HT1080 (cell line): ENCODE measurements at places on chromosomes 12 and 14. TPM values are rescaled to one million over a fixed set of nuclear protein-coding genes. Genes with fewer than 3 reads are reported as not detected.

GRCh38 chr12:94145191-94145983 lies 3.0 kb upstream of the PLXNC1 start:
- peak; percentile 43 for DNase-seq

GRCh38 chr14:24329073-24329663 lies 5.7 kb downstream of the ADCY4 start:
- no peak for DNase-seq

DNA sequence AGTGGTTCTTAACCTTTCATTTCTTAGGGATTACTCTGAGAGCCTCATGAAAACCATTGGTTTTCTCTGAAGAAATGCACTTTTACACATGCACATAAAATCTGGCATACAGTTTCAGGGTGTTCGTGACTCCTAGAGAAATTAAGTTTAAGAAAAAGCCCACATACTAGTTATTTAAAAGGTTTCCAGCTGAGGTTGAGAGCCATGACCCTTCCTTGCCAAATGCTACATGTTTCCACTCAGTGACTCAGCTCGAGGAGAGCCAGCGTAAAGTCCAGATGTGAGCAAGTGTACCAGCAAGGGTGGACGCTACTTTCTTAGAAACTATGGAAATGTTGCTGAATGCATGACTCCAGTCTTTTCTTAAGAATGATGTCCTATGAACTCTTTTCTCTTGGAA lies 42.7 kb upstream of the FLRT2 start:
- DNase-seq, result no peak

DNA sequence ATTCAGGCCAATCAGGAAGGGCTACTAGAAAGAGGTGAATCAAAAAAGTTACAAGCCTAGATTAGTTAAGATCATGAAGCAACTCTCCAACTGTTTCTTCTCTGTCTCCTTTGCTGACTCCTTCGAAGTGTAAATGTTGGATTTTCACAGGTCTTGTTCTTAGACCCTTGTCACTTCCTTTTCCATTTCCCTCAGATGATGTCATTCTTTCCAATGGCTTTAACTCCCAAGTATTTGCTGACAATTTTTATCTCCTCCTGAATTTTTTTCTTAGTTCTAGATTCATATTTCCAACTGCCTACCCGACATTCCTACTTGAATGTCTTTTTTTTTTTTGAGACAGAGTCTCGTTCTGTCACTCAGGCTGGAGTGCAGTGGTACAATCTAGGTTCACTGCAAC lies 10.8 kb downstream of the GAS2L3 start:
- DNase-seq, result no peak

- no peak for DNase-seq
These were observed 17.4 kb downstream of the P2RX4 start for GRCh38 chr12:121227294-121227693.

Gene POTEG
- 2.0 and 2.2 TPM in 2 replicates for total RNA-seq

Gene PLEKHG7
- not detected in 2 replicates for total RNA-seq

GRCh38 chr14:38108681-38109080 lies 99.0 kb upstream of the SSTR1 start:
- no peak for DNase-seq

DNA sequence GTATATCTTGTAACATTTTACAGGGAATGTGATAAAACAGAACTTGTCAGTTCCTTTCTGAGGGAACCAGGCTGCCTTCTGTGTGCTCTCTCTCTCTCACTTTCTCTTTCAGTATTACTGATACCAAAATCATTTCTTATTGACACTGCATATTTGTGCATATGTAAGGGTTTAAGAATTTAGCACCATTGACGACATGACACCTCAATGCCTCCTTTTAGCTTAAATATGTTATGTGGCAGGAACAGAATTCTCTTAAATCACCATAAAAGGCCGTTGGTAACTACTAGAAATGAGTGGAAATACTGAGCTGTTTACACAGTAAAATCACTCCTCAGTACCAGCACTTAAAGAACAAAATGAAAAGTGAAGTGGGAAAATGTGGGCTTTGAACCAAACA lies 457.7 kb upstream of the SYT1 start:
- no peak for DNase-seq

Gene PFKM
- total RNA-seq, result 60.4 and 60.9 TPM in 2 replicates

- no peak for DNase-seq
These were observed 7.6 kb downstream of the TMED8 start for GRCh38 chr14:77369285-77369684.

Gene ORAI1
- total RNA-seq, result 18.1 and 31.8 TPM in 2 replicates

Gene IL23A
- 0.43 TPM in 1 of 2 replicates, not detected in the other for total RNA-seq

Gene PALS1
- 24.4 and 26.2 TPM in 2 replicates for total RNA-seq

DNA sequence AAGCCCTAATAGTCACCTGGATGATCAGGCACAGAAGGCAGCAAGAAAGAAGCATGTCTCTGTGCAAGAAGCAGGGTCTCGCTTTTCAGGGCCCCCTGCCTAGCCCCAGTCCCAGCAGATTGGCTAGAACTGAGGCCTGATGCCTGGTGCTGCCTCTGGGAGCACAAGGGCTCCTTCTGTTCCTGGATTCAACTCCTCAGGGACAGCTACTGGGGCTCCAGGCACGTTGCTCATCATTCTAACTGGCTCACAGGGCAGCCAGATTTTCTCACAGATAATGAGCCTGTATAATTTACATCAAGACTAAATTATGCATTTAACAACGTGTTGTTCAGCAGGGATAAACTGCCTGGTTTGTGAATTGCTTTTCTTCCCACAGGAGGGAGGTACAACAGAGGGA lies 106.5 kb upstream of the PLXNC1 start:
- DNase-seq, result no peak

DNA sequence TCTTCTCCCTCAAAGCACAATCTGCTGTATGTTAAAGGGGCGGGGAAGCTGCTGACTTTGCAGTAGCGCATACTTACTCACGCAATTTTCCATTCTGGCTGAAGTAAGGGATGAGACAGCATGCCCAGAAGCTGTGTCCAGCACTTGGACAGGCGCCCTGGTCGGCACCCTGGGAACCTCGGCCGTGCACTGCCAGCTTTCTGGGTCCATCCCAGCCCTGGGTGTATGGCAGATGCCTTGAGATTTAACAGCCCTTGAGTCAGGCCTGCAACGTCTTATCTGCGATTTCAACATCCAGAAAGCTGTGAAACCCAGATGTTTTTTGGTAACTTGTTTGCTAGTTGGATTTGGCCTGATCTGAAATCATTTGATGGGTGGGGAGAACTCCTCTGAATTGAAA lies 16.1 kb downstream of the EML1 start:
- no peak for DNase-seq

- DNase-seq, result no peak
These were observed 226.1 kb downstream of the CHST11 start for GRCh38 chr12:104682790-104683279.

Gene ADAM21
- 0.87 and 1.3 TPM in 2 replicates for total RNA-seq

DNA sequence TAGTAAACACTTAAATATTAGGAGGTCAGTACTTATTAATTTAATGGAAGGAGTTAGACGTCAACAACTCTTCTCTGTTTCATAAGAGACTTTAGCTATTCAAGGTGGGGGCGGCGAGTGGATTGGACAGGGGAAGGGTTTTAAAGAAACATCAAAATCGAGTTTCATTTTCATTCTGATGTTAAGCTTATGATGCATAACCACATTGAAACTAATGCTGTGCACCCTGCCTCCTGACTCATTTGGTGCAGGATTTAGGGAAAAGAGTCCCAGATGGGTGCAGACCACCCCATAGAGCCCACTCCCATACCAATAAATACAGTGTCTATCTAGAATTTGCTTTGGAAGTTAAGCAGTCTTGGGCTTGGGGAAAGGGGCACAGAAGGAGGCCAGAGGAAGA lies 7.4 kb downstream of the ZBTB39 start:
- no peak for DNase-seq

- DNase-seq, result no peak
These were observed 751.8 kb downstream of the GALC start for GRCh38 chr14:87241018-87241768.

DNA sequence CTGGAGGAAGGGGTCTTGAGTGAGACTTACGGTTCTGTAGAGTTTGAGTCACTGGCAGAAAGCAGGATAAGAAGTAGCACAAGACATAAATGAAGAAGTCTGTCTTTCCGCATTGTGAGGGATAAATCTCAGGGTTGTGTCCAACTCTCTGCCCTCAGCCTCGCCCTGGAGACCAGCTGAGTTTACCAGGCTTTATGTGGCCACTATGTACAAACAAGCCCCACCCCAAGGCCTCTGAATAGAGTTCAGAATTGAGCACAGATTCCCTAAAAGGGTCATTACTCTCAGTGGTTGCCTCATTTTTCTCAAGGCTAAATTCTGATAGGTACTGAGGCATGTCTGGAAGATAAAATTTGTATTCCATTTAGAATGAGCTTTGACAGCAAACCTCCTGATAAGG lies at the start of gene PZP:
TSS of gene PZP (minus strand) at position 167 of the 400 bp plus-strand sequence. CDS start at position 113, 54 bp downstream.
- DNase-seq, result no peak

Gene BEGAIN
- total RNA-seq, result 0.33 and 0.35 TPM in 2 replicates

- no peak for DNase-seq
These were observed 17.1 kb upstream of the DLK1 start for GRCh38 chr14:100709289-100710284.

GRCh38 chr14:54715239-54715638 lies 148.3 kb downstream of the SAMD4A start:
- DNase-seq, result peak; percentile 38

Gene MEG3
- not detected in 2 replicates for total RNA-seq

Gene SYCP3
- not detected in 2 replicates for total RNA-seq

DNA sequence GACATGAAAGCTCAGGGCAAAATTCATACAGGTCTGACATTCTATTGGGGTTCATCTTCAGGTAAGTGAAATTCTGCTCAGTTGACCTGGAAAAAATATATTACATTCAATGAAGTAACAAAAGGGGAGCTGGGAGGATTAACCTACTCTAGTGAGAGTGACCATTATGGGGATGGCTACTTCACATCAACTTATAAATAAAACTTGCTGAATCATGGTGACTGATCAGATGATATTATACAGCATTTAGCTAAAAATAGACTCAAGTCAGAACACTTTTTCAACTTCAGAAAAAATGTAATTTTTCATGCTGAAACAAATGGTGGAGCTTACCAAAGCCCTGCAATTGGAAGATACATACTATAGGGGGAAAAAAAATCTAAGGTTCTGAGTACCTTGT lies 800.2 kb downstream of the FSCB start:
- DNase-seq, result peak; percentile 3

Gene TMTC1
- total RNA-seq, result 0.11 and 0.87 TPM in 2 replicates

Gene HEBP1
- 9.7 and 26.2 TPM in 2 replicates for total RNA-seq

GRCh38 chr12:57244312-57244696 lies 6.7 kb downstream of the STAC3 start:
- no peak for DNase-seq

Gene ASB8
- 34.8 and 46.3 TPM in 2 replicates for total RNA-seq

GRCh38 chr14:80518173-80518572 lies 306.9 kb upstream of the DIO2 start:
- no peak for DNase-seq

Gene PTPRO
- total RNA-seq, result 0.07 TPM in 1 of 2 replicates, not detected in the other

GRCh38 chr12:29970501-29970900 lies 186.8 kb upstream of the TMTC1 start:
- no peak for DNase-seq

Gene BDKRB2
- 0.03 TPM in 1 of 2 replicates, not detected in the other for total RNA-seq

Gene BORCS5
- 11.3 and 12.1 TPM in 2 replicates for total RNA-seq

- no peak for DNase-seq
These were observed 49.3 kb downstream of the GCH1 start for GRCh38 chr14:54853339-54853738.

DNA sequence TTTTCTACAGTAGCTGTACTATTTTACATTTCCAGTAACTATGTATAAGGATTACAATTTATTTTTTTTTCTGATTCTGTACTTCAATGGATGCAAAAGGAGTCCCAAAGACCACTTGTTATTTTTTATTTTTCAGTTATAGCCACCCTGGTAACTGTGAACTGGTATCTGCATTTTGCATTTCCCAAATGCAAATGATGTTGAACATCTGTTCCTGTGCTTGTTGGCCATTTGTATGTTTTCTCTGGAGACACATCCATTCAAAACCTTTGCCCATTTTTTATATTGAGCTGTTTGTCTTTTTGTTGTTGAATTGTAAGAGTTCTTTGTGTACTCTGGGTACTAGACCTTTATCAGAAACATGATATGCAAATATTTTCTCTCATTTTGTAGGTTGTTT lies 485.6 kb downstream of the LRIG3 start:
- no peak for DNase-seq

GRCh38 chr12:77855548-77855947 lies 24.9 kb downstream of the NAV3 start:
- DNase-seq, result peak; percentile 42

DNA sequence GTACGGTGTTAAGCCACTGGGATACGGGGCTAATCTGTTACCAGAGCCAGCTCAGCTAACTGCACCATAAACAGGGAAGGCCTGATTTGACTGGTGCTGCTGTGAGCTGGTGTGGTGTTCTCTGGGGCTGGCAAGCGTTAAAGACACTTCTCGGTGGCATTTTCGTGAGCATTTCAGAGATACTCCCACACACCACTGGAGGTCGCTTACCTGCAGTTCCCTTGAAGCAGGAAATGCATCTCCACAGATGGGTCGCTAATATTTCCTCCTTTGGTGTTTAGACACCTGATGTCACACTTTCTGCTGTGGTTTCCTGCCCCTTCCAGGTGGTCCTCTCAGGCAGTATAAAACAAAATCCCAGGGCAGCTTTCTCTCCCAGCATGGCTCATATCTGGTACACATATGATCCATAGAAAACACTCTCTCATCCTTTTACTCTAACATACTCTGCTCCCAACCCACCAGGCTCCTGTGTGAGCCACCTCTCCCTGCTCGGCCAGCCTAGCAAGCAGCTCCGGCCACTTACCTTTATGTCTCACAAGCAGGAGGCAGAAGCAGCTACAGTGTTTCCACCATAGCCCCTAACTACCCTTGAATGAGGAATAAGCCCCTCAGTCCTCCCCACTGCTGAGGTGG lies 129.9 kb upstream of the GRIN2B start:
- peak; percentile 29 for DNase-seq

Gene C12orf50
- not detected in 2 replicates for total RNA-seq

Gene DPPA3
- not detected in 2 replicates for total RNA-seq

Gene MANSC4
- not detected in 2 replicates for total RNA-seq

Gene CISTR
- total RNA-seq, result not detected in 2 replicates

DNA sequence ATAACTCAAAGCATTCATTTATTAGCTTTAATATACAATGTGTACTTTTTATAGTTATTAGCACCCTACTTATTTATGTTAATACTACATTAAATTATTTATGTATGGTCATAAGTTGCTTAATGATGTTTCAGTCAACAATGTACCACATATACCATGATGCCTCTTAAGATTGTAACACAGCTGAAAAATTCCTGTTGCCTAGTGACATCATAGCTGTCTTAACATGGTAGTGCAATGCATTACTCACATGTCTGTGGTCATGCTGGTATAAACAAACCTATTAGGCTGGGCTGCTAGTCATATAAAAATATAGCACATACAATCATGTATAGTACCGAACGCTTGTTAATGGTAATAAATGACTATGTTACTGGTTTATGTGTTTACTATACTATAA lies 120.4 kb downstream of the ANO6 start:
- peak; percentile 81 for DNase-seq

DNA sequence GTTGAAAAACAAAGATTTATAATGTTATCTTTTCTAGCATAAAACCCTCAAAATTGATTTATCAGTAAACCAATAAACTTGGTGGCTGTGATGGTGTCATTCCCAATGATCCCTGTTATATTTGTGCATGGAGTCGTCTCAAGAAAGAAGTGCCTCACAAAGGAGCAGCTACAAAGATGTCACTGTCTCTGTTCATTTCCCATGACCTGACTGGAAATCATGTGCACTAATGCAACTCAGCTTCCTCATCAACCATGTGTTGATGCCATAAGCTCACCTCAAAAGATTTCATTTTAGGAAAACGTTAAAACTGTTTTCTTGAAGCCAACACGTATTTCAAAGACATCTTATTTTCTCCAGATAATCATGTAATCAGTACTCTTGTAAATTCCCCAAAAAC lies 28.8 kb downstream of the CLEC1A start:
- no peak for DNase-seq
